Endothelial cell of umbilical vein (primary cell): ENCODE measurements at places on chromosomes 5 and 9. TPM values are rescaled to one million over a fixed set of nuclear protein-coding genes. Genes with fewer than 3 reads are reported as not detected.
A peak's percentile ranks its signal among the peaks of the same experiment; 100 is the strongest.

GRCh38 chr5:2563046-2563445, 188.4 kb downstream of the IRX2 start:
- H3K4me3 ChIP-seq = no peak overlapping the region
- no peaks in the 10 kb centered on the region for H3K4me1 ChIP-seq

DNA sequence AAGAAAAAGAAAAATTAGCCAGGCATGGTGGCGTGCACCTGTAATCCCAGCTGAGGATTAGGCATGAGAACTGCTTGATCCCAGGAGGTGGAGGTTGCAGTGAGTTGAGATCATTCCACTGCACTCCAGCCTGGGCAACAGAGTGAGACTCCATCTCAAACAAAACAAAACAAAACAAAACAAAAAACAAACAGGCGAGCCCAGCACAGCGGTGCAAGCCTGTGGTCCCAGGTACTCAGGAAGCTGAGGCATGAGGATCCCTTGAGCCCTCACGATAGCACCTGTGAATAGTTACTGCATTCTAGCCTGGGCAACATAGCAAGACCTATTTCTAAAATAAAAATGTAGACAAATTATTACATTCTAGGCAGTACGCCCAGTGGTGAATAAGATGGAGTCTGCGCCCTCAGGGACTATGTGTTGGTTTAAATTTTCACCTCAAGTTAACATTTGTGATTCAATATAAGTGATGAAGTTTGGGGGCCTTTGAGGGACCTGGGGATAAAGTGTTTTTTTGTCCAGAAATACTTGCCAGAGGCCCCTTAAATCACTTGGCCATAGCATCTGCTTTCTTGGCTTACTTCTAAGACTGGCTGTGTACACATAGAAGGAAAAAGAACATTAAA, 3.4 kb upstream of the GAPVD1 start:
- H3K4me1 ChIP-seq = peaks cover 11% of the 10 kb centered on the region
- no peaks in the 10 kb centered on the region for H3K36me3 ChIP-seq
- no peak overlapping the region for H3K27ac ChIP-seq
- no peak for DNase-seq
- no peaks in the 10 kb centered on the region for H3K27me3 ChIP-seq
- H3K4me3 ChIP-seq = no peak overlapping the region

DNA sequence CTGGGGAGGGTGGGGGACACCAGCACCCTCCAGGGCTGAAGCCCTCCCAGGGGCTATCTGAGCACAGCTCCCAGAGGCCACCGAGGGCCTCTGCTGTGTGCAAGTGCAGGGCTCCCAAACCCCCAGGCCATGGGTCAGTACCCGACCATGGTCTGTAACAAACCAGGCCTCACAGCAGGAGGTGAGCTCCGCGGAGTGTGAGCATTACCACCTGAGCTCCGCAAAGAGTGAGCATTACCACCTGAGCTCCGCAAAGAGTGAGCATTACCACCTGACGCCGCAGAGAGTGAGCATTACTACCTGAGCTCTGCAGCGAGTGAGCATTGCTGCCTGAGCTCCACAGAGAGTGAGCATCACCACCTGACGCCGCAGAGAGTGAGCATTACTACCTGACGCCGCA, 152.9 kb upstream of the IRX2 start:
- no peak overlapping the region for H3K4me3 ChIP-seq
- H3K4me1 ChIP-seq = no peaks in the 10 kb centered on the region
- DNase-seq = no peak
- H3K27ac ChIP-seq = no peak overlapping the region
- no peaks in the 10 kb centered on the region for H3K36me3 ChIP-seq
- H3K27me3 ChIP-seq = no peaks in the 10 kb centered on the region

DNA sequence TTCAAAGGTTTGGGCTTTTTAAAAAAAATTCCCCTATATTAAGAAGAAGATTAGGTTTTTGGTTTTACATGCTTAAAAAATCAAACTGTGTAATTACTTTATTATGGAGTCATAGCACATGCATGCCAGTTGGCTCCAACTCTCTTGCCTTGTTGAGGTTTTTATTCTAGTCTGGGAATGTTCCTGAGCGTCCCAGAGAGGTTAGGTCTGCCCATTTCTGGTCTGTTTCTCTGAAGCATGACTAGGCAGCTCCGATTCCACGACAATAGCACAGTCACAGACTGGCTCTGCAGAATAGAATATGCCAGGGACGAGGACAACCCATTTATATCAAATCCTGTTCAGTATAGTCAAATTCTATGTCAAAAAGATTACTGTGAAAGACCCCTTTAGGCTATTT, 217.0 kb downstream of the PCSK5 start:
- H3K27me3 ChIP-seq = no peaks in the 10 kb centered on the region
- no peak overlapping the region for H3K27ac ChIP-seq
- H3K4me1 ChIP-seq = no peaks in the 10 kb centered on the region
- DNase-seq = no peak
- no peak overlapping the region for H3K4me3 ChIP-seq

- peaks cover 4% of the 10 kb centered on the region for H3K4me1 ChIP-seq
- H3K36me3 ChIP-seq = no peaks in the 10 kb centered on the region
- DNase-seq = no peak
- H3K27me3 ChIP-seq = no peaks in the 10 kb centered on the region
- H3K27ac ChIP-seq = no peak overlapping the region
Observed at GRCh38 chr5:22621084-22621483, 232.1 kb downstream of the CDH12 start.

GRCh38 chr9:106127776-106128175, 433.4 kb downstream of the TMEM38B start:
- no peaks in the 10 kb centered on the region for H3K27me3 ChIP-seq
- H3K4me3 ChIP-seq = no peak overlapping the region
- DNase-seq = no peak
- H3K36me3 ChIP-seq = no peaks in the 10 kb centered on the region
- no peaks in the 10 kb centered on the region for H3K4me1 ChIP-seq

GRCh38 chr9:36547598-36547997, 25.1 kb upstream of the MELK start:
- H3K4me1 ChIP-seq = no peaks in the 10 kb centered on the region
- peaks cover 10% of the 10 kb centered on the region for H3K27me3 ChIP-seq
- no peak for DNase-seq

GRCh38 chr9:122020398-122020797, 72.7 kb downstream of the TTLL11 start:
- no peak overlapping the region for H3K4me3 ChIP-seq
- peaks cover 31% of the 10 kb centered on the region for H3K4me1 ChIP-seq
- peak overlapping the region; percentile 10 for H3K27ac ChIP-seq
- no peaks in the 10 kb centered on the region for H3K36me3 ChIP-seq
- DNase-seq = peak; percentile 66

DNA sequence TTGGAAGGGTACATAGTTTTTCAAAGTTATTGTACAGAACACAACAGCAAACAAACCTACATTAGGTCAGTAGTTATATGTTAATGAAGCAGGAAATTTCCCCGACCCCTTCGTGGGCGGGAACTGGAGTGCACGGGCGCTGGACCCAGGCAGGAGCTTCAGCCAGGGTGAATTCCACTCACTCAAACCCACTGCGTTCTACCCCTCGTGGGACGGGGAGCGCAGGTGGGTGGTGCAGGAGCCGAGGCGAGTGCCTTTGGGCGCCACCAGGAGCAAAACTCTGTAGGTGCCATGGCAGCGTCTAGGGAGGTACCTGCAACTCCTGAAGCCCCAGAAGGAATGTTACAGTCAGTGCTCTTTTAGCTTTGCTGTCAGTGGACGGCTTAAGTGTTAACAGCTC, 29.6 kb upstream of the ERAP1 start:
- H3K4me1 ChIP-seq = peaks cover 11% of the 10 kb centered on the region
- H3K27me3 ChIP-seq = no peaks in the 10 kb centered on the region
- DNase-seq = no peak
- H3K27ac ChIP-seq = no peak overlapping the region
- H3K4me3 ChIP-seq = no peak overlapping the region

DNA sequence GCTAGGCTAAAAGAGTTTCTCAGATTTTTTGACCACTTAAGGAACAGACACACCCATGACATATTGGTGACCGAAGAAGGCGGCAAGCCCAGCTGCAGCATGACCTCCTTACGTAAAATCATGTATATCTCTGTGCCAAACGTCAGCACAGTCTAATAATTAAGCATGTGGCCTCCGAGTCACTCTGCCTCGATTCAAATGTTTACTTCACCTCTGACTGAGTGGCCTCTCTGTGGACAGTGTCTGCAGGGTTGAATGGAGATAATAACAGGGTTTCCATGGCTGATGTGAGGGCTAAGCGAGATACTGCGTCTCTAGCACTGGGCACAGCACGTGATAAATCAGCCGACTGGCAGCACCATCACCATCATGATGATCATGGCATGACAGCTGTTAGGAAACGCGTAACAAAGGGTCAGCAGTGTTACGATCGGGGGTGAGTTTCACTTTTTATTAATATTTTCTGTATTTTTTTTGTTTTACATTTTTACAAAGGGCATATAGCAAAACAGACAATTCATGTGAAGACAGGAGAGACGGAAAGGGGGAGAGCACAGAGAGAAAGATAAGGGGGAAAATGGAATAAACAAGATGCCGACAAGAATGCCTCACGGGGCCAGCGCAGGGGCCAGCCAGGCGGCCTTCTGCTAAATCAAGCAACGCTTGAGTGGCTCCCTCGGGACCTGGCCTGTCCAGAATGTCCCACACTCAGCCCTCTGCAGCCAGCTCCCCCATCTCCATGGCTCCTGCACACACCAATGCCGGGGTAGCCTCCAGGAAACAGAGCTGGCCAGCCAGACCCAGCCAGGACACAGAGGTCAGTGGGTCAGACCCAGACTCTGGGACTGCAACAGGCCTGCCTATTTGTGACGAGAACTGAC, 60.3 kb downstream of the ADAMTS2 start:
- no peak for DNase-seq
- H3K36me3 ChIP-seq = no peaks in the 10 kb centered on the region
- no peaks in the 10 kb centered on the region for H3K27me3 ChIP-seq
- H3K27ac ChIP-seq = no peak overlapping the region
- H3K4me3 ChIP-seq = no peak overlapping the region

- H3K4me3 ChIP-seq = peak overlapping the region; percentile 46
- H3K27ac ChIP-seq = peak overlapping the region; percentile 93
- peaks cover 14% of the 10 kb centered on the region for H3K36me3 ChIP-seq
- H3K27me3 ChIP-seq = no peaks in the 10 kb centered on the region
- H3K4me1 ChIP-seq = peaks cover 56% of the 10 kb centered on the region
Observed at GRCh38 chr5:177495243-177496060, 2.0 kb downstream of the PDLIM7 start.

DNA sequence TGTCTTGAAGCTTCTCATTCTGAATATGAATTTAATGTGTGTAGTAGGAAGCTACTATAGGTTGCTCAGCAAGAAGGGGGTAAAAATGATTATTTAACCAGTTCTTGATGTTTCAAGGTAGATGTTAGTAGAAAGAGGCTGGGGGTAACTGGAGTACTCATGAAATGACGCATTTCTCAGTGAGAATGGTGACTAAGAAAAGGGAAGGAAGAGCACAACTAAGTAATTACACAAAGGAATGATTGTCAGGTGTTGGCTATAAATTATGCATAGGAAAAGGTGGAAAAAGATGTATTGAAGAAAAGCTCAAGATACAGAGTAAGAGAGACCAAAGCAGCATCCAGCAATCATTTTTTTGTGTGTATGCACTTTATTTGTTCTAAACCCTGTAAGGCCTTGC, 1.4 kb upstream of the PSIP1 start:
- no peaks in the 10 kb centered on the region for H3K27me3 ChIP-seq
- H3K4me1 ChIP-seq = peaks cover 19% of the 10 kb centered on the region

GRCh38 chr5:97909541-97909940, 726.5 kb upstream of the RIOK2 start:
- no peaks in the 10 kb centered on the region for H3K4me1 ChIP-seq
- DNase-seq = no peak
- no peak overlapping the region for H3K27ac ChIP-seq
- no peaks in the 10 kb centered on the region for H3K36me3 ChIP-seq
- H3K4me3 ChIP-seq = no peak overlapping the region
- no peaks in the 10 kb centered on the region for H3K27me3 ChIP-seq

- peaks cover 85% of the 10 kb centered on the region for H3K27me3 ChIP-seq
- no peak overlapping the region for H3K27ac ChIP-seq
- H3K4me1 ChIP-seq = no peaks in the 10 kb centered on the region
- H3K4me3 ChIP-seq = no peak overlapping the region
- no peak for DNase-seq
Observed at GRCh38 chr5:90557871-90558270, 726 bp upstream of the ADGRV1 start.

- peaks cover 6% of the 10 kb centered on the region for H3K36me3 ChIP-seq
- no peaks in the 10 kb centered on the region for H3K4me1 ChIP-seq
- H3K27ac ChIP-seq = no peak overlapping the region
- DNase-seq = no peak
- H3K4me3 ChIP-seq = no peak overlapping the region
- H3K27me3 ChIP-seq = no peaks in the 10 kb centered on the region
Observed at GRCh38 chr9:35311891-35312639, 150.3 kb downstream of the UNC13B start.

DNA sequence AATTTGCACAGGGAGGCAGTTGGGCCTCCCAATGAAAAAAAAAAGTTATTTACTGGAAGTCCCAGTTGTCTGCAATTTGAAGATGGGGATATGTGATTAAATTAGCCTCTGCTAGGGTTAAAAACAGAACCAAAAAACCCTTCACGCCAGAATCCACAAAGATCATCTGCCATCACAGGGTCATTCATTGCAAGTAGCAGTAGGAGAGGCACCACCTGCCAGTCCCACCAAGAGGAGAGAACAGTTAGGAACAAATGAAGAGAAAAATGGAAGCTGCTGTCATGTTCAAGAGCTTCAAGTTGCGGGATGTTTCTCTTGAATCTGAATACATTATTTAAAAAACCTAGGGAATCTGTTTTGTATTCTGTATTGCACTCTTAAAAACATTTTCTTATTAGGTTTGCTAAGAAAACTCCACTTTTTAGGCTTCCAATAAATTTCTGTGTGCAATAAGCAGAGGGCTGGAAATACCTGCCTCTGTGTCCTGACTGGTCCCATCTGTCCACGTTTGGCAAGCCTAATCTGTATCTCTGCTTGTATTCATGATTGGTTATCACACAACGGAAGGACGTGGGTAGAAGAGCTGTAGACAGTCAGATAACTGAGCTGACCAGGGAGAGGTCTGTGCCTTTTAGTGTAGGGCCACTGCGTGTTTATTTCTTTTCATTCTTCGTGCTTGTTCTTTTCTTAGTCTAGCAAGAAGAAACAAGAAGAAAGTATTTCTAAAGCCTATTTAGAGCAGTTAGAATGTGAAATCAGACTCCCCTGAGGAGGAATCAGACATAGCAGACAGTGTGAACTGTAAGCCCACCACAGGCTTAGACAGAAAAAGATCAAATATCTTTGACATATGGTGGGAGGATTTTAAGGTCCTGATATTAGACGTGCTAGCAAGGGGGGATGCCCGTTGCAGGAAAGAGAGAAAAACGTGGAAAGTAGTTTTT, 630.6 kb upstream of the SEMA6A start:
- no peak overlapping the region for H3K27ac ChIP-seq
- no peaks in the 10 kb centered on the region for H3K4me1 ChIP-seq
- no peaks in the 10 kb centered on the region for H3K36me3 ChIP-seq
- no peaks in the 10 kb centered on the region for H3K27me3 ChIP-seq
- no peak for DNase-seq
- no peak overlapping the region for H3K4me3 ChIP-seq

GRCh38 chr5:27911216-27911615, 872.8 kb upstream of the CDH9 start:
- H3K4me3 ChIP-seq = no peak overlapping the region
- no peaks in the 10 kb centered on the region for H3K36me3 ChIP-seq
- H3K27me3 ChIP-seq = no peaks in the 10 kb centered on the region

GRCh38 chr9:109856785-109857184, 76.8 kb downstream of the PALM2AKAP2 start:
- no peaks in the 10 kb centered on the region for H3K4me1 ChIP-seq
- no peak overlapping the region for H3K27ac ChIP-seq
- peaks cover 22% of the 10 kb centered on the region for H3K27me3 ChIP-seq
- DNase-seq = no peak

Gene GABRG2
- not detected in 2 replicates for total RNA-seq

Gene ARHGEF39
- 4.6 and 6.5 TPM in 2 replicates for total RNA-seq

Gene TRUB2
- total RNA-seq = 35.4 and 39.3 TPM in 2 replicates

Gene CARTPT
- not detected in 2 replicates for total RNA-seq

Gene PRDM9
- total RNA-seq = not detected in 2 replicates

Gene GPX8
- 147 and 161 TPM in 2 replicates for total RNA-seq

Gene SPATA31C1
- not detected in 2 replicates for total RNA-seq

Gene EIF4E1B
- not detected in 2 replicates for total RNA-seq

Gene IRX1
- not detected in 2 replicates for total RNA-seq

Gene PAEP
- total RNA-seq = not detected in 2 replicates
